ENCODE measurements at places on chromosomes 1 and 21. TPM values are rescaled to one million over a fixed set of nuclear protein-coding genes. Genes with fewer than 3 reads are reported as not detected.
A peak's percentile ranks its signal among the peaks of the same experiment; 100 is the strongest.

- H3K27me3 ChIP-seq = no peaks in the 10 kb centered on the region
- DNase-seq = peak; percentile 84
- peaks cover 86% of the 10 kb centered on the region for H3K36me3 ChIP-seq
- H3K4me1 ChIP-seq = peaks cover 99% of the 10 kb centered on the region
- H3K27ac ChIP-seq = peak overlapping the region; percentile 89
Measured at GRCh38 chr1:25563330-25564215, 20.2 kb downstream of the LDLRAP1 start.

Gene PKLR
- not detected for polyA plus RNA-seq

GRCh38 chr1:84164161-84164560 is 20.1 kb downstream of the PRKACB start:
- peaks cover 27% of the 10 kb centered on the region for H3K4me1 ChIP-seq
- no peaks in the 10 kb centered on the region for H3K36me3 ChIP-seq
- no peak overlapping the region for H3K4me3 ChIP-seq
- H3K27me3 ChIP-seq = no peaks in the 10 kb centered on the region

DNA sequence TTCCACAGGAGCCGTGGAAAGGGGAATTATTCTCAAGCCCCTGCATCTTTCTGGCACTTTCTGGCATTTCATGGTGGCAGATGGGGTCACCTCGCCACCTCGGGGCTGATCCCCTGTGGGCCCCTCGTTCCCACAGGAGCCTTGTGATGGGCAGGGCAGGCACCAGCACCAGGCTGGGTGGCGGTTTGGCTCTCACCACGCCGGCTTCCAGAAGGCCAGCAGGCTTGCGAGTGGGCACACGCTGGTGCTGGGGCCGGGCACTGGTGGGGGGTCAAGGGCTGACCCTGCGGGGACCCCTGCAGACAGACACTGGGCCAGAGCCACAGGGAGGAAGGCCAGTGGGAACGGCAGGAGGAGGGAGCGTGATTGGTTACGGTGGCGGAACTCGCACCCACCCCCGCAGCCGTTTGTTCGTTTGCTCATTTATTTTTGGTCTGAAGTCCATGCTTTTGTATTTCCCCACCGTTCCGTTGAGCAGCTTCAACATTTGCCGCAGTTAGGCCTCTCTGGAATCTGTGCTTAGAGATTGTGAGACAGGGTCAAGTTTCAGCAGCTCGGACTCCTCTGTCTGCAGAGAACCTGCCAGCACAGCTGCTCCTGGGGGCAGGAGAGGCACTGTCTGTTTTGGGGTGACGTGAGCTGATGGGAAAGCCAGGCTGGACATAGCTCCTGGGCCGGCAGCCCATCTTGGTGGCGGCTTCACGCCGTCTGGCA is 5.3 kb downstream of the COL18A1 start:
- DNase-seq = peak; percentile 58
- H3K36me3 ChIP-seq = no peaks in the 10 kb centered on the region
- peaks cover 22% of the 10 kb centered on the region for H3K4me1 ChIP-seq
- H3K27me3 ChIP-seq = peaks cover 12% of the 10 kb centered on the region

GRCh38 chr1:79711001-79711431 is 704.5 kb upstream of the ADGRL4 start:
- peak overlapping the region; percentile 77 for H3K27ac ChIP-seq
- no peaks in the 10 kb centered on the region for H3K4me1 ChIP-seq
- no peaks in the 10 kb centered on the region for H3K36me3 ChIP-seq
- DNase-seq = no peak

Gene ARHGEF19
- polyA plus RNA-seq = 7.7 TPM

DNA sequence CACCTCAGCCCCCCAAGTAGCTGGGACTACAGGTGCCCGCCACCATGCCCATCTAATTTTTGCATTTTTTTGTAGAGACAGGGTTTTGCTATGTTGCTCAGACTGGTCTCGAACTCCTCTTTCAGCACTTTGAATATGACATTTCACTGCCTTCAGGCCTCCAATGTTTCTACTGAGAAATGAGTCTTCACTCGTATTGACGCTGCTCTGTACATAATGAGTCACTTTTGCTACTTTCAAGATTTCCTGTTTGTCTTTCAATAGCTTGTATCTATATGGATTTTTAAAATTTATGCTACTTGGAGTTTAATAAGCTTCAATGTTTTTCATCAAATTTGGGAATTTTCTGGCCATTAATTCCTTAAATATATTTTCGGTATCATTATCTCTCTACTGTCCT is 64.7 kb downstream of the GORAB start:
- H3K36me3 ChIP-seq = no peaks in the 10 kb centered on the region
- H3K4me1 ChIP-seq = no peaks in the 10 kb centered on the region
- no peaks in the 10 kb centered on the region for H3K27me3 ChIP-seq
- DNase-seq = no peak
- H3K27ac ChIP-seq = no peak overlapping the region

Gene MFSD2A
- 4.1 TPM for polyA plus RNA-seq

DNA sequence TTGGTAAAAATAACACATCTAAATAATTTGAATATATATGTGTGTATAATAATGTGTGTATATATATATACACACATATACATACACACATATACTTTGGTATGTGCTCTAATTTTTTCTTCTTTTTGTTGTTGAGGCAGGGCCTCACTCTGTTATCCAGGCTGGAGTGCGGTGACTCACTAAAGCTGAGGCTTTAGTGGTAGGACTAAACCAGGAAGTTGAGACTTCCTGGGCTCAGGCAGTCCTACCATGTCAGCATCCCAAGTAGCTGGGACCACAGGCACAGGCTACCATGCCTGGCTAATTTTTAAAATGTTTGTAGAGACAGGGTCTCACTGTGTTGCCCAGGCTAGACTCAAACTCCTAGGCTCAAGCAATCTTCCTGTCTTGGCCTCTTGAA is 46.7 kb upstream of the CXADR start:
- no peak overlapping the region for H3K4me3 ChIP-seq
- no peak overlapping the region for H3K27ac ChIP-seq
- no peaks in the 10 kb centered on the region for H3K4me1 ChIP-seq
- DNase-seq = no peak
- H3K27me3 ChIP-seq = no peaks in the 10 kb centered on the region

DNA sequence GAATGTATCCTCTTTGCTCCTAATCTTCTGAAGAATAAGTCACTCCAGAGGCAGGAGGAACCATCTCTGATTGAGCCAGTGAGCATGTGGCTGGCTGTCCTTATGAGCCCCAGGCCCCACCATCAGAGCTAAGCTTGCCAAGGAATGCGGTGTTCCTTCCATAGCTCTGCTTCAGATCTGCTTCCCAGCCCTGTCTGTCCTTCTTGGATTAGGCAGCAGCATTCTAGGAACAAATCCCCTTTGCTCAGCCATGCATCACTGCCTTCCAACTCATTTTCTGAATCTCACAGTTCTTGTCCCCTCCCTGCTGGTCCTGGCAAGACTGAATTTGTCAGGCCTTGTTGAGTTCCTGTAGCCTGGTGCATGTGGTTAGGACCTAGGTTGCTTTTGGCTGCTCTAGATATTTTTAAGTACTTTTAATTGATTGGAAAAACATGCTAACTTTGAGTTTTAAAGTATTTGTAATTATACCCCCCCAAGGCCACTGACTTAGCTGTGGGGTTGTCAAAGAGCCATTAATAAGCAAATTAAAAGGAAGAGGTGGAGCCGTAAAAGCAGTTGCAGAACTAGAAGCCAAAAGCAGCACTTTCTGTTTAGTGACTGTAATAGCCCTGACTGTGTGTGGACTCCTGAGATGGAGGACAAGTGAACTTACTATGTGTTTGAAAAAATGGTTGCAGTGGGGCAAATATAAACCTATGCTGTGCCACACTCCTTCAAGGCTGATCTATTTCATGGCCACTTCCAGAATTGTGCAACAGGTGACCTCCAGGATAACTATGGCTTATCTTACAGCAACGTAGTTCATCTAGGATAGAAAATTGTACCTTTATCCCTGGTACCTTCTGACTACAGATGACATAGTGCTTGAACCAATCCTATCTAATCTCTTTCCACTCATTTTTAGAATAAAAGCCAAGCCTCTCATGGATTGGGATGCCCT is 61.3 kb upstream of the BACH1 start:
- peaks cover 62% of the 10 kb centered on the region for H3K4me1 ChIP-seq
- no peak overlapping the region for H3K4me3 ChIP-seq
- no peaks in the 10 kb centered on the region for H3K27me3 ChIP-seq
- no peaks in the 10 kb centered on the region for H3K36me3 ChIP-seq

Gene MPC2
- 47.4 TPM for polyA plus RNA-seq

GRCh38 chr1:6897138-6897537 is 111.9 kb downstream of the CAMTA1 start:
- DNase-seq = no peak
- H3K27ac ChIP-seq = no peak overlapping the region
- no peaks in the 10 kb centered on the region for H3K4me1 ChIP-seq

Gene RHD
- not detected for polyA plus RNA-seq

DNA sequence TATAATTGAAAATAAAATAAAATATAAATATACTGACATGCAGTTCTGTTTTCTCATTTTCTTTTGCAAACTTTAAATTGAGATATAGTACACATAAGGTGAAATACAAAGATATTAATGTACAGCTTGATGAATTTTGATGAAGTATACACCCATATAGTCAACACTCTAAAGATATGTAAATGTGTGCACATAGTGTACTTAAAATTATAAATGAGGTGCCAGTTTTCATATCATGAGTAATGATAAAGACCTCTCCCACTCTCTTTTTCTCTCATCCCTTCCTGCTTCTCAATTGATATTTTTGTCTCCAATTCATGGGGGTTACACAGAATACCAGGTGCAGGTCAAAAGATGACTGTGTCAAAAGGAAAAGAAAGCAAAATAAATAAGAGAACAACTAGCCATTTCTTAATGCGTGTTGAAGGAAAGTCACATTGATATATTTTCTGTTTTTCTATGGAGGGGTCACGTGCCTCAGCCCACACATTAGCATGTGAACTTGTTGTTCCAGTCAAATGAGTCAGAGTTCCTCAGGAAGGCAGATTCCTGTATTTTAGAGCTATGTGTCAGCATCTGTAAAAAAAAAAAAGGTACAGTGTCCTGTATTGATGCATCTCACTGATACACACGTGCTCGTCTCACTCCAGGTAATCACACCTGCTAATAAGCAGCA is 64.3 kb upstream of the HOOK1 start:
- H3K27ac ChIP-seq = no peak overlapping the region
- no peaks in the 10 kb centered on the region for H3K27me3 ChIP-seq
- H3K4me3 ChIP-seq = no peak overlapping the region
- DNase-seq = no peak
- no peaks in the 10 kb centered on the region for H3K36me3 ChIP-seq
- peaks cover 9% of the 10 kb centered on the region for H3K4me1 ChIP-seq

Gene OR2AK2
- polyA plus RNA-seq = not detected

Gene KRTAP21-2
- not detected for polyA plus RNA-seq

- no peak overlapping the region for H3K27ac ChIP-seq
- peaks cover 33% of the 10 kb centered on the region for H3K4me1 ChIP-seq
- H3K27me3 ChIP-seq = no peaks in the 10 kb centered on the region
- H3K36me3 ChIP-seq = no peaks in the 10 kb centered on the region
- H3K4me3 ChIP-seq = peak overlapping the region; percentile 24
Measured at GRCh38 chr1:202643397-202644218, 66.6 kb downstream of the SYT2 start.

DNA sequence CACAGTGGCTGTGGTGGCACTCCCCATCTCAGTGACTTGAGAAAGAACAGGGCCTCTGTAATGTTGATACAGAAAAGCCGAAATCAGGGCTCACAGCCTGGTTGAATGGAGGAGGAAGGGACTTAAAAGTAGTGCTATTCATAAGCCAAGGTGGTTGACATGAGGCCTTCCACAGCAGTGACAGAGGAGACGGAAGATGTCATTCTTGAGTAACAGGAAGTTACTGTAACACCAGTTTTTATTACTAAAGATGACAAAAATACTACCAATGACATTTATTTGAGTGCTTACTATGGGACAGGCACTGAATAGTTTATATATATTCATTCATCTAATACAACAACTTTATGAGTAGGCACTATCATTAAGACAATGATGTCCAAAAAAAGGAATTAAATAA is 52.8 kb upstream of the GNG12 start:
- DNase-seq = no peak
- no peaks in the 10 kb centered on the region for H3K27me3 ChIP-seq
- no peak overlapping the region for H3K4me3 ChIP-seq
- no peaks in the 10 kb centered on the region for H3K36me3 ChIP-seq
- H3K27ac ChIP-seq = no peak overlapping the region

DNA sequence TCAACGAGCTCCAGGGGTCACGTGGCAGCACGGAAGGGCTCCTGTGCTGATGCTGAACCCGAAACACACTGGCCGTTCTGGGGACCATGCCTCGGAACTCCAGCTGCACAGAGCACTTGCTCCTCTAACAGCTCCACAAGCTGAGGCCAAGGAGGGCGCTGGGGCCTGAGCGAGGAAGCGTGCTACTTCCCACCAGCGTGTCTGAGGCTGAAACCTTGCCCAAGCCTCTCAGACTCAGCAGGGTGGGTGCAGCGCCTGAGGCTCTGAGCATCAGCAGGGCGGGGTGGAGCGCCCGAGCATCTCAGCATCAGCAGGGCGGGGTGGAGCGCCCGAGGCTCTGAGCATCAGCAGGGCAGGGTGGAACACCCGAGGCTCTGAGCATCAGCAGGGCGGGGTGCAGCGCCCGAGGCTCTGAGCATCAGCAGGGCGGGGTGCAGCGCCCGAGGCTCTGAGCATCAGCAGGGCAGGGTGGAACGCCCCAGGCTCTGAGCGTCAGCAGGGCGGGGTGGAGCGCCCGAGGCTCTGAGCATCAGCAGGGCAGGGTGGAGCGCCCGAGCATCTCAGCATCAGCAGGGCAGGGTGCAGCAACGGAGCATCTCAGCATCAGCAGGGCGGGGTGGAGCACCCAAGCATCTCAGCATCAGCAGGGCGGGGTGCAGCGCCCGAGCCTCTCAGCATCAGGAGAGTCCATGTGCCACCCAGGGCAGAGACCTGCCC is 9.6 kb downstream of the WRAP73 start:
- H3K27ac ChIP-seq = no peak overlapping the region
- peak; percentile 54 for DNase-seq
- H3K4me3 ChIP-seq = no peak overlapping the region

Gene HSD11B1
- polyA plus RNA-seq = 3.2 TPM

Data from spleen (tissue), 13 donors.